ENCODE measurements at places on chromosomes 2 and 18. TPM values are rescaled to one million over a fixed set of nuclear protein-coding genes. Genes with fewer than 3 reads are reported as not detected.
A peak's percentile ranks its signal among the peaks of the same experiment; 100 is the strongest.

CCDC85A gene
- total RNA-seq = 5.4 TPM

DNA sequence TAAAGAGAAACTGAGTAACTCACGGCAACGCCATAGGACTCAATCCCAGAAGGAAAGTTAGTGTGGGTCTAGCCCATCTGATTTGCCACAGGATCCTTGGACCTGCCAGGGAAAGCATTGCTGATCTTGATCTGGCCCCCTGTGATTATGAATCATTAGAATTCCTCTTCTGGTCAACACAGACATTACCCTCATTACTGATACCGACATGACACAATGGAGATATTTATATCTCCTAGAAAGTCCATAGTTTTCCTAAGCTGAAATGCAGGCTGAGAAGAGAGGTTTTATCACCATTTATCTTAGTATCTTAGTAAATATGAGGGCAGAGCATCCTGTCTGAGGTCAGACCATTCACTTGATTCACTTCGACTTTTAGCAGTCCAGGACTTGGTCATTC is 75.5 kb upstream of the CCDC68 start:
- H3K4me3 ChIP-seq = no peak overlapping the region
- H3K4me1 ChIP-seq = no peaks in the 10 kb centered on the region
- DNase-seq = no peak
- peaks cover 7% of the 10 kb centered on the region for H3K27me3 ChIP-seq
- H3K27ac ChIP-seq = no peak overlapping the region
- no peaks in the 10 kb centered on the region for H3K36me3 ChIP-seq

DNA sequence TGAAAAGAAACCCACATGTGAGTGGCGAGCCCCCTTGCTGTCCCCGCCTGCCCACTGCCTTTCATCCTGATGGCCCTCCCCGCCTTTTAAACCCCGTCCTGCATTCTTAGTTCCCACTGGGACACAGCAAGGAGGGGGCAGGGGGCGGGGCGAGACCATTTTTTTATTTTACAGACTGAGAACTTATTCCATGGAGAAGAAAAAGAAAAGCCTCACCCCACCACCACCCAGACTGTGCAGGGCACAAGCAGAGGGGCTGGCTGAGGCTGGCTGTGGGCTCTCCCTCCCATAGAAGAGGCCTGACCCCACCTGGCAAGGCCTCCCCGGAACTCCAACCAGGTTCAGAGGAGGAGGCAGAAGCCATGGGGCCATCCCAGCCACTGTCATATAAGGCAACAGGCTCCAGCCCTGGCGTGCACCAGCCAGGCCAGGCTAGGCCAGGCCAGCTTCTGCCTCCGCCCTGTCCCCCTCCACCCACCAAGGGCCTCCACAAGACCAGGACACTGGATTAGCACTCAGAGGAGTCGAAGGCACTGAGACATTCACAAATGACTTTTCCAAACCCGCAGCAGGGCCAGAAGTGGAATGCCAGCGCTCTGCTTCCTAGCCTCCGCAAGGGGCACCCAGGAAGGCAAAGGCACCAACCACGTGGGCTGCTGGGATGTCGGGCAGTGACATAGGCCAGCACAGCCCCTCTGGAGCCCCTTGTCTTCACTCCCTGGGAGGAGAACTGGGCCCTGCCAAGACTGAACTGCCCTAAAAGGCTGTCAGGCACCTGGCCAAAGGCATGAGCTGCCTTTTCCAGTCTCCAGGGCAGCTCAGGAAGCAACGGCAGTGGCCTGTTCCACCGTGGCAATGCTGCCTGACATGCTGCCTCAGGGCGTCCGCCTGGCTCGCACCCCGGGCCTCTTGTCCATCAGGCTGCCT is 37.5 kb upstream of the SEMA4C start:
- no peak for DNase-seq
- peaks cover 43% of the 10 kb centered on the region for H3K4me1 ChIP-seq
- peak overlapping the region; percentile 61 for H3K4me3 ChIP-seq
- H3K36me3 ChIP-seq = no peaks in the 10 kb centered on the region

DNA sequence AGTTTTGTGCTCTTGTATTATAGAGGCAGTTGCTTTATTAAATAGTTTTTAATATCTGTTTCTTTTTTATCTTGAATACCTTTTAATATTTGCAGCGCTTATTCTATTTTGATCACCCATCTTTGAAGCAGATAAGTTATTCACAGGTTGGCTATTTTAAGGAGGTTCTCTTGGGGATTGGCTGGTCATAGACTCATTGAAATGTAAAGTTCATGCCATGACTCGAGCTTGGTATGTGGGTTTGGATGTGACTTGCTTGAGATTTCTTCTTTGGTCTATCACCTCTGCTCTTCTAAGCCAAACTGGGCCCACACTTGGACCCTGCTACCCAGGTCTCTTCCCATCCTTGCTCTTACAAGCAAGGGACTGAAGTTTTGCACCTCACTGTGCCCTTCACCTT is 33.6 kb downstream of the FARP2 start:
- no peak for DNase-seq
- H3K4me3 ChIP-seq = no peak overlapping the region
- H3K27me3 ChIP-seq = no peaks in the 10 kb centered on the region

- peaks cover 15% of the 10 kb centered on the region for H3K36me3 ChIP-seq
- no peak overlapping the region for H3K27ac ChIP-seq
Observed at GRCh38 chr2:180999274-180999964, 19.0 kb downstream of the UBE2E3 start.

DNA sequence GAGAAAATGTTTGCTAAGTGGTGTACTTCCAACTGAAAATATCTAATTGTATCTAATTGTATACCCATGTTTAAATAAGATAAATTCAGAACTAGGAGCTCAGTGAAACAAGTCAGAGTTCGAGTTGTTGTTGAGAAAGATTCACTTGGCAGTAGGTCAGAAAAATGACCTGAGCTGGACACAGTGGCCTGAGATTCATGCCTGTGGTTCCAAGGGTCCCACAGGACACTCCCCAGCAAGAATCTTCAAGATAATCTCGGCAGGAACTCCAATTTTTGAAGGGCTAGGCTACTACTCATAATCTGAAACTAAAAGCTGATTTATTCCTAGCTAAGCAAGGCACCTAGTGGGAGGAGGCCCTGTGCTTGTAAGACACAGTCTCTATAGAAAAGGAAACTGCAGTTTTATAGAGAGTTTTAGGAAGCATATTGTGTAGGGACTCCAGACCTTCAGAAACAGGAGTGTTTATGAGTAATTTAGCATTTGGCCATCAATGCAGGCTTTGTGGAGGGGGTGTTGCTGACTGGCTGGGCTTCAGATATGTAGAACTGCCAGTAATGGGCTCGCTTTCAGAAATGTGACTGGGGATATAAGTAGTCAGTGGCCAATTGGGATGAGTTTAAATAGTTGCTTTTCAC is 43.2 kb downstream of the SP140 start:
- H3K27ac ChIP-seq = no peak overlapping the region
- DNase-seq = no peak
- no peaks in the 10 kb centered on the region for H3K4me1 ChIP-seq

GRCh38 chr18:75132098-75132870 is 76.7 kb downstream of the PTGR3 start:
- no peak overlapping the region for H3K4me3 ChIP-seq
- H3K27ac ChIP-seq = no peak overlapping the region
- H3K36me3 ChIP-seq = no peaks in the 10 kb centered on the region

GRCh38 chr18:26133652-26134051 is at the start of gene PSMA8:
Gene PSMA8 (plus strand): TSS chr18:26133869. CDS start chr18:26133966, 97 bp downstream.
- peaks cover 3% of the 10 kb centered on the region for H3K27me3 ChIP-seq
- H3K27ac ChIP-seq = no peak within 1 kb of the TSS
- H3K36me3 ChIP-seq = no peaks in the 10 kb centered on the region

- H3K36me3 ChIP-seq = peaks cover 2% of the 10 kb centered on the region
- no peaks in the 10 kb centered on the region for H3K27me3 ChIP-seq
- H3K4me3 ChIP-seq = peak overlapping the region; percentile 91
- DNase-seq = no peak
Observed at GRCh38 chr18:48953104-48953706, 2.4 kb upstream of the SMAD7 start.

- no peak for DNase-seq
- H3K4me3 ChIP-seq = no peak overlapping the region
- H3K4me1 ChIP-seq = no peaks in the 10 kb centered on the region
- H3K36me3 ChIP-seq = no peaks in the 10 kb centered on the region
Observed at GRCh38 chr2:124542932-124543640, 518.0 kb downstream of the CNTNAP5 start.

GRCh38 chr2:213740453-213740852 is 456.2 kb downstream of the SPAG16 start:
- no peak overlapping the region for H3K27ac ChIP-seq
- H3K4me1 ChIP-seq = no peaks in the 10 kb centered on the region
- no peak for DNase-seq
- H3K4me3 ChIP-seq = no peak overlapping the region
- no peaks in the 10 kb centered on the region for H3K36me3 ChIP-seq

RBMS1 gene
- total RNA-seq = 94.0 TPM

SLC39A6 gene
- total RNA-seq = 48.7 TPM

KIF1A gene
- 112 TPM for total RNA-seq

- H3K4me1 ChIP-seq = peaks cover 5% of the 10 kb centered on the region
- H3K27me3 ChIP-seq = no peaks in the 10 kb centered on the region
Observed at GRCh38 chr2:58228299-58228698, 12.8 kb downstream of the FANCL start.

TNS1 gene
- total RNA-seq = 87.5 TPM

GRCh38 chr2:37080266-37080665 is 3.9 kb downstream of the HEATR5B start:
- DNase-seq = no peak
- peak overlapping the region; percentile 2 for H3K4me3 ChIP-seq
- peaks cover 31% of the 10 kb centered on the region for H3K36me3 ChIP-seq

DNA sequence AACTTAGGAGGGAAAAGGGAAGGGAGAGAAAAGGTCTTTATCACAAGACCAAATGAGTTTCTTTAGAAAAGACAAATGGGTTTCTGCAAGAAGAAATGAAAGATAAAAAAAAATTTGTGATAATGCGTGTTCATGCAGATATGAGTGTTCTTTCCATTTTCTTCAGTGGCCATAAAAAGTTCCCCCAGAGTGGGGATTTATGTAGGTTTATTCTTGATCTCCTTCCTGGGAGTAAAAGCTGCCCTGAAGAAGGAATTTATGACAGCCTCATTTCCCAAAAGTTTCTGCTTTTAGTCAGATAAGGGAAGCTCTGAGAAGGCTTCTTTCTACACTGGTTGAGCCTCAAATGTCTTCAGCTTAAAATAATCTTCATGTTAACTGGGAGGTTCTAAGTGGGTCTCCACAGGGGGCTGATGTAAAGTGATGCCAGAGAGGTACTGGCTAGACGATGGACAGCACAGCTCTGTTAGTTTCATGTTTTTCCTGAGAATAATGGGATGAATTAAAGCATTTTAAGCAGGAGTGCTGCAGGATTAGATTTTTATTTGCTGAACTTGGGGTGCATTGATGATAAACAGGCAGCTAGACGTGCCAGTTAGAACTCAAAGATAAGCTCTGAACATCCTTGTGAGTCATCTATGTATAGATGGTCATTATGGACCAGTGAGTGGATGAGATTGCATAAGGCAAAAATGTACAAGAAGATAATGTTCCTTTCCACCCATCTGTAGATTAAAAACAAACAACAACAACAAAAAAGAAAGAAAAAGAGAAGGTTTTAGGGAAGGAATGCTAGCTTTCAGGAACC is 99.4 kb upstream of the MSH2 start:
- peaks cover 9% of the 10 kb centered on the region for H3K27me3 ChIP-seq
- DNase-seq = no peak
- peaks cover 8% of the 10 kb centered on the region for H3K4me1 ChIP-seq
- H3K4me3 ChIP-seq = no peak overlapping the region
- H3K36me3 ChIP-seq = no peaks in the 10 kb centered on the region

Measured in type B pancreatic cell (in vitro differentiated cells).